PC-3 (cell line): ENCODE measurements at places on chromosomes 7 and 10.

DNA sequence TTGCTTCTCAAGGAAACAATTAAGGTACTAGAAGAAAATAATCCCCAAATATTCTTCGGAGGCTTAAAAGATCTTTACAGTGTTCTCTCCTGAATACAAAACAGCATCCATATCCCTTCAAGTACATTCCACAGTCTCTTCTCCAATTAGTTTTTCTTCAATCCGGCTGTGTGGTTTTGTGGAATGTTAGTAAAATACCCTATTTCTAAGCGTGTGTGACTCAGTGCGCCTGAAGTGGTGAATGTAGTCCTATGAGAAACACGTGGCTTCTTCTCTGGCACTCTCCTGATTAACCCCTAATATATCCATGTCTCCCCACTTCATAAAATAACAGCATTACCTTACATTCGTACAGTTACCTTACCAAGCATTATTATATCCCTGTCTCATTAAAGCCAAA lies 570.2 kb downstream of the ARL4A start:
- DNase-seq: no peak

DNA sequence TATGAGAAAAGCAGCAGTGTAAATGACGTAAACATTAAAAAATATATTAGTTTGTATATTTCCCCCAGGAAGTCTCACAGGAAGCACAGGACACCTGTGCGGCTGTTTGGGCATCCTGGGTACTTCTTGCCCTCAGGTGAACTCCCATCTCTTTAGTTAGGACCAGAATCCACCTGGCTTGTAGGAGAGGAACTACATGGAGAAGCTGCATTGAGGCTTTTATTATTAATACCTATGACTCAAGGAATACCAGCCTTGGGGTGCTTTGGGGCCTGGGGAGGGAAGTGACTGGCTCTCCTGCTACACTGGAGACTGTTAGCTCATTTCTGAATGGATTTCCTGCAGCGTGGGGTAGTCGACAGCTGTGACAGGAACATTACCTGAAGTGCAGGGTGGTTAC lies 40.0 kb upstream of the GSDME start:
- DNase-seq: no peak

GRCh38 chr7:33041631-33042428 lies 20.7 kb downstream of the NT5C3A start:
- no peak for DNase-seq

GRCh38 chr10:7558036-7558435 lies 108.7 kb downstream of the ITIH5 start:
- DNase-seq: no peak

DNA sequence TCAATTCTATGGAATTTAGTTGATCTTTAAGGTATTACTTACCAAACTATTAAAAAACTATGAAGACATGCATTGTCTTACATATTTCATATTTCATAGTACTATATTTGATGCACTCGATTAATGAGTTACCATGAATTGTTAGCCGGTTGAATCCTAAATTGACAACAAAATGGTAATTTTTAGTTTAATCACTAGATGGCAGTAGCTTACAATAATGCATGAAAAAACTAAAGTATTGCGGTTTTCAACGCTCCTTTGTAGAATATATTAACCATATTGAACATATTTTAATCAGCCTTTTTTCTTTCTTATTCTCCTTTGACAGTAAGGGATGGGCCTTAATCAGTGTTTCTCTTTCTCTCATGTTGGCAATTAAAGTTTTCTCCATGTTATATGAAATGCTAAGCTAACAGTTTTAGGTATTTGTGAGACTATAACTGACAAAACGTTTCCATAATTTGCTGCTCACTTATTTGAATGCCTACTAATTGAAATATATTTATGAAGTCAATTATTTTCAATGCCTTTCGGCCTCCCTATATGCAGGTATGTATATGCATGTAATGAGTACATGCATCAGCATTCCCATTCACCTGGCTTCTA lies 48.5 kb upstream of the ARL4A start:
- peak; percentile 86 for DNase-seq

GRCh38 chr10:69481305-69481704 lies 30.0 kb downstream of the TSPAN15 start:
- no peak for DNase-seq

DNA sequence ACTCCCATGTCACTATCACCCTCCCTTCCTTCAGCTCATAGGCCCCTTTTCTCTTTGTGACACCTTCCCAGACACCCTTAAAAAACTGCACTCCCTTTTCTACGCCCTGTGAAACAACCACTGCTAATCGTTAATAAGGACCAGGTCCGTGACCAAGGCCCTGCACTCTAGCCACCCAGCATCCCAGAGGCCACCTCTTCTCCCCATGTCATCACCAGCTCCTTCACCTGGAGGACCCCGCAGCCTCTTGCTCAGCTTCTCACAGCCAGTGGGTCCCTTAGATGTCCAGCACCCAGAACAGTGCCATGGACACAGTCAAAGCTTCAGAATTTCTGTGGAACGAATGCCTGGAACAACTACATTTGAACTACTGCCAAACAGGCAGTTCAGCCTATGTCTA lies 2.3 kb downstream of the PARD3 start:
- no peak for DNase-seq
